Astrocyte (in vitro differentiated cells and primary cell): ENCODE measurements at places on chromosomes 4 and X. TPM values are rescaled to one million over a fixed set of nuclear protein-coding genes. Genes with fewer than 3 reads are reported as not detected.
A peak's percentile ranks its signal among the peaks of the same experiment; 100 is the strongest.

DNA sequence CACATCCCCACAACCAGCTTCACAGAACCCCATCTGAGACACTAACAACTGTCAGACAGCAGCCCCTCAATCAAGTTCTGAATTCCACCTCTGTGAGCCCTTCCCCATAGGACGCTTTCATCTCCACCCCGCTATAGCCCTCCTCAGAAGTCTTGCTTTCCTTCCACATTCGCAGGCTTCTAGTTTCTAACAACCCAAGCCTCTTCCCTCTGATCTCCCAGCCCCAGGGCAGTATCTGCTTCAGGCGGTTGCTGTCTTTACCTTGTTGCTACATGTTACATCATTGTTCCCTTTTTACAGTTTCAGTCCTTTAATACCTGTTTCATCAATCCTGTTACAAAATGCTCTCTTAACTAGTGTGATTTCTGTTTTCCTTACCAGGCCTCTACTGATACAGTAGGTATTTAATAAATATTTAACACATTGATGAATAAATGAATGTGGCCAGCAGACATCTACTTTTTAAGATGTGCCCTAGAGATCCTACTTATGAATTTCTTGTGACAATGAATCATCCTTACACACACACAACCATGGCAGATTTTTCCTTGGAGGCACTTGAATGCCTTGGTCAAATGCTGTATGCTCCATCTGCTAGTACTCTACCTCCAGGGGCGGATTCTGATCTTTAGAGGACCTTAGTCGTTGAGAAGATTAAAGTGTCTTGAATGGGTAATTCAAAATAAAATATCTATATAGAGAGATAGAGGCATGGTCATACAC is 164.7 kb upstream of the SLIT2 start:
- H3K27me3 ChIP-seq: no peaks in the 10 kb centered on the region
- H3K4me3 ChIP-seq: no peak overlapping the region
- H3K4me1 ChIP-seq: no peaks in the 10 kb centered on the region
- no peak overlapping the region for H3K27ac ChIP-seq
- DNase-seq: no peak

GRCh38 chr4:110904435-110905065 is 281.7 kb upstream of the PITX2 start:
- DNase-seq: no peak
- no peaks in the 10 kb centered on the region for H3K4me1 ChIP-seq
- no peak overlapping the region for H3K4me3 ChIP-seq
- H3K36me3 ChIP-seq: no peaks in the 10 kb centered on the region
- H3K27me3 ChIP-seq: no peaks in the 10 kb centered on the region

DNA sequence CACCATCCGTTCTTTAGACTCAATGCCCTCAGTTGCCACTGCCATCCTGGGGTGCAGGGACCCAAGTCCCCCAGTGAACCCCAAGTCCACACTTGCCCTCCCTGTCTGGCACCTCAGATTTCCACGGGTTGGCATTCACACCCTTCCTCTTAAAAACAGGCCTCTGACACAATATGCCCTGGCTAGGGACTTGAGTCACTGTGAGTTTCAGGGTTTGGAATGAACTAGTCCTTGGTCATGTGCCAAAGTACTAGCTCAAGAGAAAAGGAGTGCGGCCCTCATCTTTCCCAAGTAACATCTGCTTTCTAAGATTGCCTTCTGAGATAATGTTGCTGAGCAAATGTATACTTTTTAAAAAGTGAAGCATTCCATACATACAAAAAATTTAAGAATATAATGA is 134.0 kb downstream of the MID1 start:
- no peak overlapping the region for H3K4me3 ChIP-seq
- peaks cover 15% of the 10 kb centered on the region for H3K4me1 ChIP-seq
- DNase-seq: peak; percentile 72
- H3K27me3 ChIP-seq: no peaks in the 10 kb centered on the region
- H3K36me3 ChIP-seq: no peaks in the 10 kb centered on the region

DNA sequence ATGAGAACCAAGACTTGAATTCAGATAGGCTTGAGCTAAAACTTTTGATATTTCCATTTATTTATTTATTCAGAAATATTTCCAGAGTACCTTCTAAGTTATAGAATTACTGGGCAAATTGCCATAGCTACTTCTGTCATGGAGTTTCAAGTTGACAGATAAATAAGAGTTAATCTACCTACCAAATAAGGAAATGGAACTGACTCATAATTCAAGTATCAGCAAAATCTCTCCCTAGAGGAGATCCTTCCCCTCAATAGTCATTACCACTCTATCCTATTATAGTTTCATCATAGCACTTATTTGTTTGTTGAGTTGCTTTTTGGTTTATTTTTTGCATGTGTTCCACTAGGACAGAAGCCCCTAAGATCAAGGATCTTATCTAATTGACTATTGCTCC is 48.8 kb upstream of the CCSER1 start:
- no peak overlapping the region for H3K4me3 ChIP-seq
- DNase-seq: no peak
- no peaks in the 10 kb centered on the region for H3K36me3 ChIP-seq
- H3K27me3 ChIP-seq: no peaks in the 10 kb centered on the region
- H3K27ac ChIP-seq: no peak overlapping the region
- H3K4me1 ChIP-seq: no peaks in the 10 kb centered on the region

DNA sequence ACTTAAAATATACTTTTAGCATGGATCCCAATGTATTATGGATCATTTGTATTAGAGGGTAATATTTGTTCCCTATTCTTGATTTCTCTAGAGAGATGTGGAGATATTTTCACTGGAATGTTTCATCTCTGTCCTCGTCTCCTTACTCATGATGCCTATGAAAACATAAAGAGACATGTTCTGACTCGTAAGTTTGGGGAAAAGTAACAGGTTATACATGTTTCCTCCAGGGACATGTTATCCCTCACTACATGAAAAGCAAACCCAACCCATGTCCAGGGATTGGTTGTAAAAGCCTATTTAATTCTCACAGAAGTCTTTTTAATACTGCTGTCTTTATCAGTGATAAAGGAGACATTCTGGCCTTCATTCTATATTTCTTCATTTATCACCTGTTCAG is 621.4 kb downstream of the GABRG1 start:
- no peaks in the 10 kb centered on the region for H3K27me3 ChIP-seq
- no peaks in the 10 kb centered on the region for H3K4me1 ChIP-seq
- H3K27ac ChIP-seq: no peak overlapping the region
- DNase-seq: no peak
- H3K36me3 ChIP-seq: no peaks in the 10 kb centered on the region

- H3K27me3 ChIP-seq: no peaks in the 10 kb centered on the region
- peaks cover 21% of the 10 kb centered on the region for H3K4me1 ChIP-seq
- peak overlapping the region; percentile 67 for H3K27ac ChIP-seq
These were observed 73.5 kb downstream of the WDR19 start for GRCh38 chr4:39255871-39256270.

DNA sequence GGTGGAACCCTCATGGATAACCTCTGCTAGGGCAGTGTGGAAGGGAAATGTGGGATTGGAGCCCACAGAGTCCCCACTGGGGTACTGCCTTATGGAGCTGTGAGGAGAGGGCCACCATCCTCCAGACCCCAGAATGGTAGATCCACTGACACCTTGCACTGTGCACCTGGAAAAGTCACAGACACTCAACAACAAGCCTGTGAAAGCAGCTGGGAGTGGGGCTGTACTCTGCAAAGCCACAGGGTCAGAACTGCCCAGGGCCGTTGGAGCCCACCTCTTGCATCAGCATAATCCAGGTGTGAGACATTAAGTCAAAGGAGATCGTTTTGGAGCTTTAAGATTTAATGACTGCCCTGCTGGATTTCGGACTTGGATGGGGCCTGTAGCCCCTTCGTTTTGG is 11.6 kb downstream of the ARMCX5 start:
- DNase-seq: no peak
- no peaks in the 10 kb centered on the region for H3K36me3 ChIP-seq
- H3K4me3 ChIP-seq: no peak overlapping the region
- H3K4me1 ChIP-seq: no peaks in the 10 kb centered on the region

GRCh38 chr4:101288365-101289145 is 58.8 kb downstream of the PPP3CA start:
- no peak overlapping the region for H3K27ac ChIP-seq
- H3K36me3 ChIP-seq: no peaks in the 10 kb centered on the region
- H3K27me3 ChIP-seq: no peaks in the 10 kb centered on the region
- H3K4me1 ChIP-seq: no peaks in the 10 kb centered on the region
- H3K4me3 ChIP-seq: no peak overlapping the region

GRCh38 chr4:140256941-140257340 is 103.0 kb upstream of the MAML3 start:
- DNase-seq: peak; percentile 47
- peak overlapping the region; percentile 12 for H3K27ac ChIP-seq
- H3K36me3 ChIP-seq: no peaks in the 10 kb centered on the region

GRCh38 chr4:185742766-185743165 is 69.2 kb downstream of the SORBS2 start:
- peaks cover 13% of the 10 kb centered on the region for H3K4me1 ChIP-seq
- no peaks in the 10 kb centered on the region for H3K27me3 ChIP-seq
- no peak overlapping the region for H3K27ac ChIP-seq

- no peak for DNase-seq
- H3K27ac ChIP-seq: no peak overlapping the region
- H3K4me1 ChIP-seq: no peaks in the 10 kb centered on the region
- no peak overlapping the region for H3K4me3 ChIP-seq
- no peaks in the 10 kb centered on the region for H3K27me3 ChIP-seq
These were observed 3.9 kb downstream of the TFDP3 start for GRCh38 chrX:133214301-133214700.

GRCh38 chr4:137659431-137659830 is 127.1 kb upstream of the PCDH18 start:
- H3K4me3 ChIP-seq: no peak overlapping the region
- DNase-seq: peak; percentile 68
- no peaks in the 10 kb centered on the region for H3K36me3 ChIP-seq
- H3K27ac ChIP-seq: no peak overlapping the region
- peaks cover 14% of the 10 kb centered on the region for H3K4me1 ChIP-seq

- H3K4me1 ChIP-seq: no peaks in the 10 kb centered on the region
- H3K36me3 ChIP-seq: no peaks in the 10 kb centered on the region
- no peaks in the 10 kb centered on the region for H3K27me3 ChIP-seq
- no peak for DNase-seq
These were observed 362.2 kb downstream of the FGF13 start for GRCh38 chrX:138349351-138349750.

DNA sequence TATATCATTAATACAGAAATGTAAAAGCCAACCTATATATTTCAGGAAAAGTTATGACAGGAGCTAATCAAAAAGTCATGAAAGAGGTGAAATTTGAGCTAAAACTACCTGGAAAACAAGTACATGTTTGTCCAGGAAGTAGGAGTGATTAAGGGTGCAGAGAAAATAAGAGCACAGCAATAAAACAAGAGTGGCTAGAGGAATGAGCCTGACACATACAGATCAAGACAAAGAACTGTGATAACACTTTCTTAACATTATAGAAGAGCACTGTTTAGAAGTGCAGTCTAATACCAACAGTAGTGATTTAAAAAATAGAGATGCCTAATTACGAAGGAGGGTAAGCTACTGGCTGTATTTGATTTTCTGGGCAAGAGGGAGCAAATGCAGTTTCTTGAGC is 125.1 kb downstream of the WDFY3 start:
- no peak overlapping the region for H3K27ac ChIP-seq
- peaks cover 6% of the 10 kb centered on the region for H3K4me1 ChIP-seq
- DNase-seq: no peak

DNA sequence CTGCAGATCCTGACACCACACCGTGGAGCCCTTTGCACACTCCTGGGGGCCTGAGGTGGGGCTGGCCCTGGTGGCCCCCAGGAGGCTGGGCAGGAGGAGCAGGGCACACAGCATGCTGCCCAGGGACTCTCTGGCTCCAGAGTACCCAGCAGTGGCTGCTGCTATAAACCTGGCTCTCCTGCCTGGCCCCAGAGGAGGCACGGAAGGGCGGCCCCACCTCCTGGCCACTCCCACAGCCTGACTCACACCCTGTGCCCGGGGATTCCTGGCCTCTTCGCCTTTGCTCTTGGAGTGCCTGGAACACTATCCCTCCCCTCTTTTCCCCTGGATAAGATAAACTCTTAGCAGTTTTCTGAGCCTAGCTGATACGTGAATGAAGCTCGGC is at the start of gene PSAPL1:
TSS of gene PSAPL1 (minus strand) at position 165 of the 385 bp plus-strand sequence. CDS start at position 114, 51 bp downstream.
- H3K36me3 ChIP-seq: no peaks in the 10 kb centered on the region
- peaks cover 3% of the 10 kb centered on the region for H3K27me3 ChIP-seq
- peak; percentile 9 for DNase-seq
- H3K4me1 ChIP-seq: no peaks in the 10 kb centered on the region

GRCh38 chr4:56843421-56843899 is 22.0 kb upstream of the SPINK2 start:
- H3K36me3 ChIP-seq: no peaks in the 10 kb centered on the region
- H3K27ac ChIP-seq: no peak overlapping the region
- H3K4me3 ChIP-seq: no peak overlapping the region

- no peak overlapping the region for H3K4me3 ChIP-seq
- H3K4me1 ChIP-seq: no peaks in the 10 kb centered on the region
- no peaks in the 10 kb centered on the region for H3K27me3 ChIP-seq
- no peak for DNase-seq
- H3K36me3 ChIP-seq: no peaks in the 10 kb centered on the region
These were observed 11.3 kb downstream of the RASSF6 start for GRCh38 chr4:73608689-73609594.

GRCh38 chr4:184409911-184410692 is 64.2 kb downstream of the IRF2 start:
- peaks cover 20% of the 10 kb centered on the region for H3K4me1 ChIP-seq
- H3K4me3 ChIP-seq: no peak overlapping the region
- no peak overlapping the region for H3K27ac ChIP-seq
- no peaks in the 10 kb centered on the region for H3K27me3 ChIP-seq

DNA sequence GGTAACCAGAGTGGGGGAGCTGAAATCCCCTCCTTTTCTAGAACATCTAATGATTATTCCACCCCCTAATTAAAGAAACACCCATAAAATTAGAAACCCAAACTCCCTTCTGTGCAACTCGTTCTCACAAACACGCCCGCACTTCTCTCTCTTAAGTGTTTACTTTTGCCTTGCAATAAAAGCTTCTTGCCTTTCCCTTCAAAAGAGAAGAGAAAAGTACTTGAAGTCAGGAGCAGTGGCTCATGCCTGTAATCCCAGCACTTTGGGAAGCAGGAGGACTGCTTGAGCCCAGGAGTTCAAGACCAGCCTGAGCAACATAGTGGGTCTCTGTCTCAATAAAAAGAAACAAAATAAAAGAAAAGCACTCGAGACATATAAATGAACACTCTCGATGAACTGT is 3.6 kb upstream of the GPR173 start:
- H3K4me3 ChIP-seq: no peak overlapping the region
- peaks cover 7% of the 10 kb centered on the region for H3K4me1 ChIP-seq
- no peak overlapping the region for H3K27ac ChIP-seq
- H3K36me3 ChIP-seq: no peaks in the 10 kb centered on the region

The MAGEC3 gene
- total RNA-seq: not detected in 2 replicates

The CCKAR gene
- not detected in 2 replicates for total RNA-seq

The VEGFC gene
- 20.3 and 24.2 TPM in 2 replicates for total RNA-seq

The RAI2 gene
- total RNA-seq: 0.50 and 0.66 TPM in 2 replicates

The SEC31A gene
- 471 and 483 TPM in 2 replicates for total RNA-seq

The DACH2 gene
- total RNA-seq: 0.12 and 0.16 TPM in 2 replicates

The CENPI gene
- total RNA-seq: 3.1 and 5.0 TPM in 2 replicates

The SERTM2 gene
- 0.12 and 0.23 TPM in 2 replicates for total RNA-seq

The NHS gene
- total RNA-seq: 6.6 and 8.1 TPM in 2 replicates

The SLC39A8 gene
- total RNA-seq: 5.0 and 5.6 TPM in 2 replicates

The UGT2B15 gene
- total RNA-seq: not detected in 2 replicates
